ENCODE measurements at places on chromosomes 16 and 17. TPM values are rescaled to one million over a fixed set of nuclear protein-coding genes. Genes with fewer than 3 reads are reported as not detected.

The PLCG2 gene
- 47.6 TPM for total RNA-seq

The KRTAP9-4 gene
- not detected for total RNA-seq

The NPIPB13 gene
- 4.5 TPM for total RNA-seq

The CNTNAP4 gene
- 1.2 TPM for total RNA-seq

The OSGIN1 gene
- total RNA-seq: 0.82 TPM

The CCL5 gene
- total RNA-seq: 2.2 TPM

The PABPN1L gene
- not detected for total RNA-seq

The PIMREG gene
- total RNA-seq: 9.6 TPM

The SLC5A10 gene
- total RNA-seq: 0.82 TPM

The KCNH4 gene
- total RNA-seq: not detected
